ENCODE measurements at places on chromosomes 7 and 10.

DNA sequence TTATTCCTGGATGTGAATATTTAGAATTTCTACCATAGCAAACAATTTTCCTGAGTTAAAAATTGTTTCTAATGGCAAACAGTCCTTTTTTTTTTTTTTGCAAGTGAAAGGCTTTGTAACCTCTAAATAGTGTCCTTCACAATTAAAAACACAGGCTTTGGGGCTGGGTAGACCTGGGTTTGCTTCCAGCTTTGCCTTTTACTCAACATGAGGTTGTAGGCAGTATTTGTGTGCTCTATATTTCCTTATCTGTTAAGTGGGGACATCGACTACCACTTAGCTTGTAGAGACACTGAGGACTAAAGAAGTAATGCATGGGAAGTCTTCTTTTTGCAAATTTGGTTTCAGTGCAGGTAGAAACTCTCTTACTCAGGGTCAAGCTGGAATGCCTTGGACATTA, 169.4 kb upstream of the GRB10 start:
- DNase-seq: no peak

DNA sequence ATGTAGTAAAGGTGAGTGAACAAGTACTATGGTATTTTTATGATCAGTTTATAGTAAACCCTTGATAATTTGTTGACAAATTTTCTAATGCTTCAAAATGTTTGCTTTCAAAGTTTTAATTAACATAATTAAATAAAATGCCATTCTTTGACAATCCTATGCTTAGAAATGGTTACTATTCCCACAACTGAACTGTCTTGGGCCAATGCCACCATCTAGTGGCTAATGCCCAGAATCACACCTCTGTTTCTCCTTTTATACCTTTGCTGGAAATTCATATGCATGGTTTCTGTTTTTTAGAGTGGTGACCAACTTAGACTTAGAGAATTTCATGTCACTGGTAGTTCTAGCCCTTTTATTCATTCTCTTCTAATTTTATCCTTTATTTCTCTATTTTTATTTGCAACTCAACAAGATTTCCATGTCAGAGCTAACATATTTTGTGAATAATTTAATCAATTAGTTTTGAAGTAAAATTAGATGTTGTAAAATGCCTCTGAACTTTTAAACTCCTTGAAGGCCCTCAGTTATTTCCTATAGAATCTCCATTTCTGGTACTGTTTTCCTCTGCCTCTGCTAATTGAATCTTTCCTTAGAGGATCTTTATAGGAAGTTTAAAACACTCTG, 31.1 kb downstream of the PCGF5 start:
- DNase-seq: peak; percentile 21

DNA sequence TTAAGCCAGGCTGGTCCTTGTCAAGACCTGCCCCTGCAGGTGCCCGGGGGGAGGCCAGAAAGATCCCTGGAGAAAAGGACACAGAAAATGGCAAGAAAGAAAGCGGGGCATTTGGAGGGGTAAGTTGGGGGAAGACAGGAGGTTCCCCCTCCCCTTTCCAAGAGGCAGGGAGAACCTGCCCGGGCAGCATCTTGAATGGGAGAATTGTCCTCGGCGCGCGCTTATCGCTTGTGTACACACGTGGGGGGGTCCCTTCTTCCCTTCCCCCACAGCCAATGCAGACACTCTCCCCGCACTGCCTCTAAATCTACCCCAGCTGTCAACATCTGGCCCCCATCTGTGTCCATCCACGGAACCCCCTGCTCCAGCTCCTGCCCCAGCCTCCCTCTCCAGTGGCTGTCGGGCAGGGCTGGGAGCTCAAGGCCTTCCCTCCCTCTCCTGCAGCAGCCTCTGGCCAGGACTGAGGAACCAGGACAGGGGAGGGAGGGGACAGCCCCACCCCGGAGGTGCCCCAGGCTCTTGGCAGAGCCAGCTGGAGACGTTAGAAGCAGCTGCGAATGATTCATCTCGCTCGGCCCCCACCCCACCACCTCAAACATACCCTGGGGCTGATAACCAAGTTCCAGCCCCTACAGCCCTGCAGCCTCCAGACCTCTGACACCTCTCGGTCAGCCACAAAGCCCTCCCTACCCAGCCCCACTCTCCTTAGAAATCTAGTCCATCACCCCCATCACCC, 25.3 kb downstream of the EPHB4 start:
- DNase-seq: no peak

GRCh38 chr10:62805231-62806099, 945 bp downstream of the ADO start:
- no peak for DNase-seq

DNA sequence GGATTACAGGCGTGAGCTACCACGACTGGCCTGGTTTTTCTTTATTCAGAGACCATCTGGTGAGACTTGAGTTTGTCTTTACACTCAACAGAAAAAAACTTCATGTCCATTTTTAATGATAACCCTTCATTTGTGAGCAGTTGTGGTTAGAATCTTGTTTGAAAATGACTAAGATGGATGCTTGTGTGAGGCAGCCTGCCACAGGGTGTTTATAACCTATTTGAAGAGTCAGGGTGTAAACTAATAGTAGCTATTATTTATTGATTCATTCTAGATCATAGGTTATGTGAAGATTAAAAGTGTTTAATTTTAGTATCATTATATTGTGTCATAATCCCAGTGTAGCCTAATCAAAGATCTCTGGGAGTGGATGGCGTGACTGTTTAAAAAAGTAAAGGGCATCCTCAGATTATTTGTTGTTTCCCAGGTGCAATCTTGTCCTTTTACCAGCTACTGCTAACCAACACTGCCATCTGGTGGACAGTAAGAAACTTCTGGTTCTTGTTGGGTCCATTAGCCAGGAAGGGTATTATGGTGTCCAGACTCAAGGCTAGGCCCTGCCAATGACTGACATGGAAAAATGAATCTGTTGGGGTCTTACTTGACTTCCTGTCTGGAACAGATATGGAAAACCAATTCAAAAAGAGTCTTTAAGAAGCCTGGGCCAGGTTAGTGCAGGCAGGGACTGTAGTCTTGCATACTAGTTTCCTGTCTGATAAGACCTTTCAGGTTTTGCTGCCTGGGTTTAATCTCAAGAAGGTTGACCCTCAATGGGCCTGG, 24.9 kb downstream of the NRBF2 start:
- peak; percentile 2 for DNase-seq

DNA sequence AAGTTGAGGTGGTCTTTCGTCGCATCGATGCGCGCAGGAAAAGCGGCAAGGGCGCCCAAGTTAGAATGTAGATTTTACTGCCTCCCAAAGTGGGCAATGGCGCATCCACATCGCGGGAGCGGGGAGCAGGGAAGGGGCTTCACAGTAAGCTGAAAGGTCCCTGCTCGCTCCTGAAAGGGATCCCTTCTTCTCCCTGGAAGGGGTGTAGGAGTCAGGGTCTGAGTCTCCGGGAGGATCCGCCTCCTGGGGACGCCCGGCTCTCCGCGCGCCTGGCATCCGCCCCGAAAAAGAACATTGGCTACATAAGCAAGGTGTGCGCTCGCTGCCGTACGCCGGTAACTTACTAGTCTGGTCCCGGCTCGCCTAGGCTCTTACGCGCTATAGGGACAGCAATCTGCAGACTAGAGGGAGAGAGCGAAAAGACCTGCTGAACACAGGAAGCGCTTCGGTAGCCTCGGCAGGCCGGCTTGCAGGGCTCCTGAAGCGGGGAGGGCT, 804 bp downstream of the UNC5B start:
- DNase-seq: no peak

GRCh38 chr7:144670218-144670617, 165.6 kb downstream of the TPK1 start:
- no peak for DNase-seq

Measured in nucleus accumbens (tissue), 56 donors.